ENCODE measurements at places on chromosomes 13 and 19.

DNA sequence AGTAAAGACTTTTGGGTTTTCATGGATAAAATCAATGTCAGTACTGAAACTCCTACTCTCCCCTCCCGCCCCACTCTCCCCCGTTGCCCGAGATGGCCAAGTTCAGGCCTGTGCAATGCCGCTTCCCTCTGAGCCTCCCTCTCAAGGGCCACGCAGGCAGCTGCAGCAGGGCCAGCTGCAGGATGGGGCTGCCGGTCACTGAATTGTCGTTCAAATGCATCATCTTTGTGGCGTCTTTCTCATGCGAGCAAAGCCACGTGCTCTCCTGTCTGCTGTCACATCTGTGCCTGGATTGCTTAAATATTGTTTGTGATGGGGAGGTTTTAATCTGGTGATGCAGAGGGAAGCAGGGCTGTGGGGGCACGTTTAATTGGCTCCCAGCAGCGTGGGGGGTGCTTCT lies 26.6 kb downstream of the SHISA2 start:
- DNase-seq = no peak

DNA sequence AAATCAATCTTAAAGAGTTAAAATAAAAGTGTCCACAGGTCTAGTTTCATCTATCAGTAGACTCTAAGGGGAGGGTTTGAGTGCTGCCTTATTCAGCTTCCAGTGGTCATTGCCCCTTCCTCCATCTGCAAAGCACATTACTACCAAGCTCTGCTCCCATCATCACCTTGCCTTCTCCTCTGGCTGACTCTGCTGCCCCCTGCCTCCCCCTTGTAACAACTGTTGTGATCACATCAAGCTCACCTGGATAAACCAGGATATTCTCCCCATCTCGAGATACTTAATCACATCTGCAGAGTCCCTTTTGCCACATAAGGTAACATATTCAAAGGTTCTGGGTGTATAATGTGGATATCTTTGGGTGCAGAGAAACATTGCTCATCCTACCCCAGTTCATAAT lies 43.3 kb upstream of the GPC6 start:
- DNase-seq = no peak

- no peak for DNase-seq
Measured at GRCh38 chr19:33437393-33437820, 63.9 kb downstream of the CEBPG start.

- no peak for DNase-seq
Measured at GRCh38 chr19:16944626-16945363, 56.0 kb downstream of the F2RL3 start.

DNA sequence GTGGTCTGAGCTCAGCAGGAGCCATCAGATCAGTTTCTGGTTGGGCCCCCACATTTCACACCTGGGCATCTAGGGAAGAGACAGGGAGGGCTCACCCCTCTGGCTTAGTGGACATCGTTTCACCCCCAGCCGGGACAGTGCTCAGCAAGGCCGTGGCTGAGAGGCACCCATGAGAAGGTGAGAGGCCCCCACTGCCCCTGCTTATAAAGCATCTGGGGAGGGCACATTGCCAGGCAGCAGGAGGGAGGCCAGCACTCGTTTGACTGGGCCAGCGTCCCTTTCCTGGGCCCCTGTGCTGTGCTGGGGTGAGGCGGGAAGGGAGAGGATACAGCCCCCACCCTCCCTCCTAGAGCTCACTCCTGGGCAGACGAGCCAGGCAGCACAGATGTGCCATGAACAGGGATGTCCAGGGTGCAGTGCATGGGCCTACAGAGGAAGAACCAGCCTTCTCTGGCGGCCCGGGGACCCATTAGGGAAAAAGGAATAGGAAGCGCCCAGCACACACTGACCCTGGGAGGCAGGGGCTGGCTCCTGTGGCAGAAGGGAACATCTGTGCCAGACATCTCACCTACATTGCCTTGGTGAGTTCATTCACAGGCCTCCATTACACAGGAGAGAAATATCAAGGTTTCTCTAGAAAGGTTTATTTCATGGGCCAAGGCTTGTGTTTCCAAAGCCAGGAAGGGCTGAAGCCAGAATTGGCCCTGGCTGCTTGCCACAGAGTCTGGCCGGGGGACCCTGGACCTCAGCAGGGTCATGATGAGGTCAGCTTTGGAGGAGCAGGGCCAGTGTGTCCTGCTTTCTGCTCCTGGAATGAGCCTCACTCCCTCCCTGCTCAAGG lies 7.7 kb downstream of the AP1M1 start:
- DNase-seq = no peak

Measured in kidney glomerular epithelial cell (primary cell).